Stimulated activated CD8-positive, alpha-beta memory T cell treated with anti-CD3 and anti-CD28 coated beads, Interleukin-2, amount 100 ng/mL, for 1 hour (primary cell): ENCODE measurements at places on chromosomes 5 and 9.

- DNase-seq: no peak
Measured at GRCh38 chr5:21159510-21160059, 1171.6 kb upstream of the CDH18 start.

DNA sequence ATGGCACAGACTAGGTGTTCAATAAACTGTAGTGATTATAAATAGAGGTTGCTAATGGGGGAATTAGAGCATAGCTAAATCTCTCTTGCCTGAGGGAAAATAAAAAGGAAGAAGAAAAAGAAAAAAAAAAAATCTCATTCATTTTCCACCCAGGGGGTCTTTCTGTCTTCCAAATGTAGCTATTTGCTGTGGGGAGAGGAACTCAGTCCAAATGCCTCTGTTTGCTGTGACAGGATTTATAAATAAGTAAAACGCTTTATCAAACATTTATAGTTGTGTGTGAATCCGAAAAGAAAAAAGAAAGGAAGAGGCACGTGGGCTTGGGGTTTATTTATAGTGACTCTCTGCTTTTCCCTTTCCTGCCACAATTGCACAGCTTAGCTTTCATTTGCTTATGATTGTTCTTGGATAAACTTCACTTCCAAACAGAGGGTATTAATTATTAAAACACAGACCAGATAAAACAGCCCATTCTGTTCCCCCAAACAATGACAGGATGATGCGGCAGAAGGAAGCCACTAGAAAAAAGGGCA is 245.7 kb downstream of the ASTN2 start:
- no peak for DNase-seq

- no peak for DNase-seq
Measured at GRCh38 chr5:10676224-10676623, 84.8 kb downstream of the DAP start.

DNA sequence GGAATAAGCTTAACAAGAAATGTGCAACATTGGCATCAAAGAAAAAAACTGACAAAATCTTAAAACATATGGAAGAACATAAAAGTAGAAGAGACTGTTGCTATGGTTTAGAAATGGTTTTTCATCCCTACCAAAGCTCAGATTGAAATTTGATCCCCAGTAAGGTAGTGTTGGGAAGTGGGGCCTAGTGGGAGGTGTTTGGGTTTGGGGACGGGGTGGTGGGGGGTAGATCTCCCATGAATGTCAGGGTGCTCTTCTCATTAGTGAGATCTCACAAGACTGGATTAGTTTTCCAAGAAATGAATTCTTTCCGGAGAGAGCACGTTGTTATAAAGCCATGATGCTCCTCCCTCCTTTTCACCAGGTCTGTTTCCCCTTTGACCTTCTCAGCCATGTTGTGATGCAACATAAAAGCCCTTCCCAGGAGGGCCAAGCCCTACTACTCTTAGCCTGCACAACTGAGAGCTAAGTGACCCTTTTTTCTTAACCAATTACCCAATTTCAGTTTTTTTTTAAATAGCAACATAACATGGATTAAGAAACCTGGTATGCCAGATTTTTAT is 10.6 kb downstream of the TMEM167A start:
- DNase-seq: no peak

GRCh38 chr5:88722546-88723073 is 160.4 kb downstream of the MEF2C start:
- no peak for DNase-seq

DNA sequence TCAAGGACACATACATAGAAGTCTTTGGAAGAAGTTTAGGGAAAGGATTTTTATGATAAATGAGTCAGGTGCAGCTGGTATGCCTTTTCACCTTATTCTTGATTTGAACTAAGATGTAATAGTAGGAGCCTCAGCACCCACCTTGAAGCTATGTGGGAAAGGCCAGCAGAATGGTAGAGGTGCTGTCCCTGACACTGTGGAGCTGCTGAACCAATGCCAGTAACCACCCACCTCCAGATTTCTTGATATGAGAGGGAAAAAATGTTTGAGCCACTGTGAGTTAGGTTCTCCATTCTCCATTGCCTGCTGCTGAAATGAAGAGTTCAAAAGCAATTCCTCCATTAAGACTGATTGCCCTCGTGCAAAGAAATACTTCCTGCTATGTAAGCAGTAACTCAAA is 12.2 kb upstream of the HMGCR start:
- no peak for DNase-seq

- no peak for DNase-seq
Measured at GRCh38 chr5:141484310-141484640, 555 bp upstream of the PCDHGC4 start.

GRCh38 chr5:149679876-149680809 is 50.0 kb upstream of the PPARGC1B start:
- no peak for DNase-seq

GRCh38 chr9:8655071-8655470 is 855.5 kb upstream of the DMAC1 start:
- no peak for DNase-seq

GRCh38 chr9:75161116-75161857 is 73.0 kb downstream of the OSTF1 start:
- DNase-seq: no peak

GRCh38 chr5:175427762-175428161 is 16.2 kb downstream of the DRD1 start:
- DNase-seq: no peak

GRCh38 chr5:158108177-158108576 is 249.2 kb upstream of the CLINT1 start:
- no peak for DNase-seq

DNA sequence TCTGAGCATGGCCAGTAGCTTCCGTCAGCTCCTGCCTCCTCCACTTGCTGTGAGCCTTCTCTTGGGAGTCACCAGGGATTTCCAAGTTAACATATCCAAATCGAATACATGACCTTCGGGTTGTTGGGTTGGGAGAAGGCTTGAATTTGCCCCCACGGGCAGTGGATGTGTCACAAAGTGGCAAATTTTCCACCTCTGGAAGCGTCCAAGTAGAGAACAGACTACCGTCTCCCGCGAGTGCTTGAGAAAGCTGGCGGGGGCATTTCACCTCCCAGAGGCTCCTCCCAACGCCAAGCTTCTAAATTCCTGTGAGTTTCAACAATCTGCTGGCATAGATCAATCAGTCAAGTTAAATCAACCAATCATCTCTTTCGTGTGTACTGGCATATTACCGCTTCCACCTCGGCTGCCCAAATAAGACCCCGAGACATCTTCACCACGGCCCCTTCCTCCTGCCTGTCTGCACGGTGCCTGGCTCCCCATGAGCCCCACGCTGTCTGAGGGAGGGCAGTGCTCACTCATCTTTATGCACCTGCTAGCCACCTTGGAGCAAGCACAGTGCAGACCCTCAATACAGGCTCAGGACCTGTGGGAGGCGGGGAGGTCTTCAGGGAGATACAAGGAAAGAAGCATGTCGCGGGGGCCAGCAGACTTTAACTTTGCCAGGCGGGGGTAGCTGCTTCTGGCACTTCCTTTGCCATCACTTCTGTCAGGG is 79.1 kb downstream of the MRPL36 start:
- no peak for DNase-seq

DNA sequence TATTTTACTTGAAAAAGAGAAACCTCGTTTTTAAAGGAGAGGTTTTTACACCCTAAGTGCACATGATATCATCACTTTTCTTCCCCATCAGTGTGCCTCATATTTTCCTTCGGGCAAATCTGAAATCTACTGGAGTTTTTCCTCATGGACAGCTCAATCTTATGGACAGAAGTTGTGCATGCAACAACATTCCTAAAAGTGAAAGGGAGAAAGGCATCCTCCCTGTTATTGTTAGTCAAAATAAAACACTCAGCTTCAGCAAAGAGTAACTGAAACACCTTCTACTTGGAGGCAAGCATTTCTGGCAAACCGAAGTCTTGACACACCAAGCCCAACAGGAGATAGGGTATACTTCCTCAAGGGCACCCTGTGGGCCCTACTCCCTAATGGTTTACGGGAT is 217.9 kb downstream of the BNC2 start:
- DNase-seq: no peak

- no peak for DNase-seq
Measured at GRCh38 chr5:139601429-139601828, 40.3 kb downstream of the UBE2D2 start.

DNA sequence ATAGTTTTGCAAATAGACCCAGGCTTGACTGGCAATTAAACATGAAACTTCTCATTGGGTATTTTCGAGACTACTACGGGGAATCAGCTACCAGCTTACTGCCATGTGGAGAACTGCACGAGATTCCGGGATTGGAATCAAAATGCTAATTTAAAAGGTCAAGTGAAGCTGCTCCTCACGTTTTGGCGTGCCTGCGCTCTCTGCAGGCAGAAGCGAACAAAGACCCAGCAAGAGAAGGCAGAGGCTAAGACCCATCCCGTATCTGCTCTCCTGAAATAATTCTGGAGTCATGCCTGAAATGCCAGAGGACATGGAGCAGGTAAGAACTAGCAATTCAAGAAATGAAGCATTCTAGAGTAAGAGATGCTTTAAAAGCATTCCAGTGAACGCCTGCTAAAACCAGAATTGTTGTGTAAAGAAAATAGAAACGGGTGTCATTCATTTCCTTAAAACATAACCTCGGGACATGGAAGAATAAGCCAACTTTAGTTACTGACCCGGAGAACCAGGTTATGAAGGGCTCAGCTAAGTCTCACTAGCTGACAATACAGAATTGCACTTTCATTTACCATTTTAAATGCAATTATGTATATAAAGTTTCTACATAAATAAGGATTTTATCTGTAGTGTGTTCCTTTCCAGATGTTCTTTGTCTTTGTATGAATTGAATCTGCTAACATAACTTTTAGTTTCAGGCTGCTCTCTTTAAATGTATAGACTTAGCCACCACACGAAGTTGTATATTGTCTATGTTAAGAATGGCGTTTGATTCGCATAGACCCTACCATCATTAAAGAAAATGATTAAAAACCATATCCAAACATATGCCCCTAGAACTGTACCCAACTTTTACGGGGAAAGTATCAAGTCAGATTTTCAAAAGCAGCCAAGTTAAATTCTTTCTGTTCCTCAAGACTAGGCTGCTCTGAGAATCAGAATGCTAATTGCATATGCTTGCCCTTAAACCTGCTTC is 2.0 kb upstream of the MAT2B start:
- peak; percentile 9 for DNase-seq

GRCh38 chr9:114929201-114929600 is 1.2 kb downstream of the TNFSF8 start:
- DNase-seq: no peak

GRCh38 chr9:106872641-106873040 is 9.7 kb downstream of the ZNF462 start:
- DNase-seq: no peak

- DNase-seq: no peak
Measured at GRCh38 chr9:136748666-136749611, 614 bp upstream of the LCN6 start.

DNA sequence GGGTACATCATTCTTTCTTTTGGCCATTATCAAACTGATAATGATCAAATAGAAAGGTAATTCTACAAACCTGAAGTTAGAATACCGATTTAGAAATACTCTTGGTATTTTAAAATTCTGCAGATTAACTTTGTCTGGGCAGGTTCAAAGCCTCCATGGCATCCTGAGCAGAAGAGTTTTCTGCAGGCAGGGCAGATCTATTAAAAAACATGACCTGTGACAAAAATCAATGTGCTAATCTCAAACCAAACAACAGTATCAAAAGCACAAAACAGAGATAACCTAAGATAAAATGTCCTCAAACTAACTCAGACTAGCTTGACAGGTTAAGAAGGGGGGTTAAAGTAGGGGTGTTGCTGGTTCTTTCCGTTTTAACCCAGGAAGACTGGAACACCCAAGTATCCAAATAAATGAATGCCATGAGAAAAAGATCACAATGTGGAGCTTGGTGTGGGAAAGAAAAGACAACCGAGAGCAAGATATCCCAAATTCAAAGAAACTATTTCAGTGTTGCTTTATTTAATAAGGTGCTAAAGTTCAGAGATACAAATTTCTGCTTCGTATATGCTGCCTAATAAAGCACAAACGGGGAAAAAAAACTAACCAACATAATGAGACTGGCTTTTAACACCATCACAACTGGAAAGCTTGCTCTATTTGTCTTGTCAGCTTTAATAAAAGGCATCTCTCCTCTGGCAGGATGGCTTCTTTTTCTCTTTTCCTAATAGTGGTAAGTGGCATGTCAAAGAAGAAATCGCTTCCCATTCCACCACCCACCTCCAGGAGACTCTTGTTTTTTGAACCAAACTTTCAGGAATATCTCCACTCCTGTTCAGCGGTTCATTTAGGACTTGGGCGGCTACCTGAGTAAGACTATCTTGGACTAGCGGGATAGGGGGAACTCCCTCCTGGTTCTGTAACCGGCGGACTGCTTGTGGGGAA is 2.3 kb downstream of the EFNA5 start:
- DNase-seq: no peak

DNA sequence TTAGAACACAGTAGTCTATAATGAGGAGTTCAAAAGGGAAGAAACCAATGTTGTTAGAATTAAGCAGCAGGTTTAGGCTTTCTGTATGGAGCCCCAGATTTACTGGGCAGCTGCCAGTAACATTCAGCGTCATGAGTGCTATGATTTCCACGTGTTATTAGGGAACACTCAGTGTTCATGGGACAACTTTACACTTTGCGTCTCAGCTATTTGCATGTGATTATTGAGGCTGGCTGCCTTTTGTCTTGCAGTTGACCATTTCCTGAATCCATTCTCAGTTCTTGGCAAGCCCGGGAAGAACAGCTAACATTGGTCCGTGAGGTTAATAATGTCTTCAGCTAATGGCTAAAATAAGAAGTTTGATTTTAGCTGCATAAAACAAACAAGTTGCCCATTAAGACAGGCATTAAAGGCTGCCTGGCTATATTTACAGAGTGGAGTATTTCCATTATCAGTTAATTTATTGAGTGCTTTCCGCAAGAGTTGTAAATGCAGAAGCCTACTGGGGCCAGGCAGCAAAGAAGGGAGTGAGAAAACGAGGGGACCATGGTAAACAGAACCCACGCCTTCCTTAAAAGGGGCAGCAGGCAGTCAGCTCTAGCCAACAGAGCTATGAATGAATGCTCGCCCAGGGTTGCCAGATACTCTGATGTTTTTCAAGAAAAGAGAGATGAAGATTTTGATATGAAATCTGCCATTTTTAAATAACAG is 120.9 kb downstream of the PIP5K1B start:
- DNase-seq: no peak

GRCh38 chr5:90551376-90551775 is 7.2 kb upstream of the ADGRV1 start:
- DNase-seq: no peak

DNA sequence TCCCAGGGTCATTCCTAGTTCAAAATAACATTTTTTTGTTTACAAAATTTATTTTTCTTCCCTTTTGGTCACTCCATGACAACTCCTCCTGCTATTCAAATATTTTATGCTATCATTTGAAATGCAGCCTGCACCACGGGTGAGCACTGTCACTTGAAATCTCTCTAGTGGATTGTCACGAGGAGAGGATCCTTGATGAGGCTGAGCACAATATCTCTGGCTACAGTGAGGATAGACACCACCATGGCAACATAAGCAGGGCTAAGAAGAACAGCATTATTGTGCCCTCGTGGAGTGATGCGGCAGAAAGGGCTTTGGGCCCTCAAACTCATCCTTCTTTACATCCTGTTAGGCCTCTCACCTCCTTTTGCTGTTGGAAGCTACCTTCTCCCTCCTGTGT is 321.9 kb downstream of the RAB3C start:
- no peak for DNase-seq
